ENCODE measurements at places on chromosomes 6 and 20.

GRCh38 chr6:32589596-32590449 lies at the start of gene HLA-DRB1:
HLA-DRB1 (minus strand) TSS chr6:32589848; CDS start chr6:32589742, 106 bp downstream.
- no peak for DNase-seq

DNA sequence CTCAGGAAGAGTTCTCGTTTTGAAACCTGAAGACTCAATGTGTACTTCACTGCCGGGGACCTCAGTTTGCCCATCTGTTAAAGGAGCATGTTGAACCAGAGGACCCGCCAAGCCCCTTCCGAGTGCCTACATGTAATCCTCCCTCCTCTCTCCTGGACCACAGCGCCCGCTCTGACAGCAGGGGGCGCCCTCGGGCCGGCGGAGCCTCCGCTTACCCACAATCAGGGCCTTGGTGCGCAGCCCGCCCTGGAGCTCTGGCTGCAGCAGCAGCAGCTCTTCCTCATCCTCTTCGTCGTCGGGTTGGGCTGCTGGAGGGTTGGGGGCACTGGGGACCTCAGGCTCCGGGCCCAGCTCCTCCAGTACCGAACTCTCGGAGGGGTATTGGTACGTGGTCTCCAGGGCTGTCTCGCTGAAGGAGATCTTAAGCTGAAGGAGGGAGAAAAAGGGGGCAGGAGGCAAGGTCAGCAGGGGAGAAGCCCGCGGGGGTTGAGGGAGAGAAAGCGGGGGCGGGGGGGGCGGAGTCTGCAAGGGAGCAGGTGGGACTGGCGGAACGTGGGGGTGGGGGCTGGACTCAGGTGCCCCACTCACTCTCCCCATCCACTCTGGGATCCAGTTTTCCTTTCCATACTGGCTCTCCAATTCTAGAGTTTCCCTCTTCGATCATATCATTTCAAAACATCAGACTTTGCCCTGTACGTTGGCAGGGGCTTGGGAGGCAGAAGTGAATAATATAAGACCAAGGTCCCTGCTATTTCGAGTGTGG lies 6.3 kb upstream of the DHX16 start:
- peak; percentile 88 for DNase-seq

GRCh38 chr6:83258517-83258916 lies 65.4 kb downstream of the RWDD2A start:
- DNase-seq = no peak

DNA sequence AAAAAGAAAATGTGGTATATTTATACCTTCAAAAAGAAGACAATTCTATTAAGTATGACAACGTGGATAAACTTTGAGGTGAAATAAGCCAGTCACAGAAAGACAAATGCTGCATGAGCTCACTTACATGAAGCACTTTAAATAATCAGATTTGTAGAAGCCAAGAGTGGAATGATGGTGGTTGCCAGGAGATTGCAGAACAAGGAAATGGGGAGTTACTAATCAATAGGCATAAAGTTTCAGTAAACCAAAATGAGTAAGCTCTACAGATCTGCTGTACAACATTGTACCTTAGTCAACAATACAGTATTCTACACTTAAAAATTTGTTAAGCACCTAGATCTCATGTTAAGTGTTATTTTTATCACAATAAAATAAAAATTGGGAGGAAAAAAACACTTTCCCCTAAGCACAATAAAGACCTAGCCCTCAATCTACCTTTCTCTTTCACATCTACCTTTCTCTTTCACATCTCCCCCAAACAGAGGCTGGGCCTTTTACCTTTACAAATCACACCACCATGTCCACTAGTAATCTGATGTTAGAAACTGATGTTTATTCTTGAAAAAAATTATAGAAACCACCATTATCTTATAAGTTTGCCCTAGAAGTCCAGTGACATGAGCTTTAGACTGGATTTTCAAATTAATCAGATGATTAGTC lies 73.9 kb downstream of the PKIB start:
- no peak for DNase-seq

GRCh38 chr6:167679790-167680604 lies 146.7 kb upstream of the AFDN start:
- no peak for DNase-seq

GRCh38 chr6:100452998-100453397 lies 11.7 kb downstream of the SIM1 start:
- DNase-seq = no peak

DNA sequence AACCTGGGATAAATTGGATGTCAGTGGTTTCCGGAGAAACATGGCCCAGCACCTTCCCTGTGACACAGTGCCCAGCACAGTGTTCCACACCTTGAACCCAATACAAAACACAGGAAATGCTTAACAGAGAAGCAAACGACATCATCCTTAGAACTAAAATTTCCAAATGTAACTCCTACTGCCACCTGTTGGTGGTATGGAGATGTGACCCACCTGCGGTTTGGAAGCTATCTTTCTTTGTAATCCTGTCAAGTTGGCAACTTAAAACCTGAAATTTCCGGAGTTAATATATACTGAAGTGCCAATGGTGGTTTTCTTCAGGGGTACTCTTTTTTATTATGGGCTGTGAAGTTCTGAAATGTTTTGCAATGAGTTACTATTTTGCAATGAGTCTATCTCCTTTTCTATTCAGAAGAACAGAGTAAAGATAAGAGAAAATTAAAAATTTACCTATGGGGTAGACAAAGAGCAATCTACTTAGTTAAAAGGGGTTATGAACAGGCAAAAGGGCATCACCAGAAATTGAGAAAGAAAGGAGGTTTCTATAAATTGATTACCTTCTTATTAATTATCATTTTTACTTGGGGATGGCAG lies 658.8 kb downstream of the PTPRT start:
- DNase-seq = no peak

GRCh38 chr6:31087494-31088089 lies 24.8 kb downstream of the C6orf15 start:
- DNase-seq = peak; percentile 86

DNA sequence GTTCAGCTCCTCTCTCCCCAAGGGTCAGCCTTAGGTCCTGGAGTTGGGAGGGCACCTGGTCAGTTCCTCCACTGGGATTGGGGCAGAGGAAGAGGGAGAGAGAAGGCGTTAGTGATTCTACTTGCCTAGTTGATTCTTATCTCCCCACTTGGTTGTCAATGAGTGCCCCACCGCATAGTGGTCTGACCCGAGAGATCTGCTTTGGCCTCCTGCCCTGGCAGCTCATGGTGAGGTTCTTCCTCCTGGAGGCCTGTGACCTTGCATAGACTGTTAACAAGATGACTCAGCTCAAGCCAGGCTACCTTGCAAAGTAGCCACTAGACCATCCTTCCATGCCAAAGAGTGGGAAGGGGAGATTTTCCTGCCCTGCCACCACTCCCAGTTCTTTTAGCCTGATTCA lies 160.6 kb downstream of the TMEM200A start:
- DNase-seq = no peak

DNA sequence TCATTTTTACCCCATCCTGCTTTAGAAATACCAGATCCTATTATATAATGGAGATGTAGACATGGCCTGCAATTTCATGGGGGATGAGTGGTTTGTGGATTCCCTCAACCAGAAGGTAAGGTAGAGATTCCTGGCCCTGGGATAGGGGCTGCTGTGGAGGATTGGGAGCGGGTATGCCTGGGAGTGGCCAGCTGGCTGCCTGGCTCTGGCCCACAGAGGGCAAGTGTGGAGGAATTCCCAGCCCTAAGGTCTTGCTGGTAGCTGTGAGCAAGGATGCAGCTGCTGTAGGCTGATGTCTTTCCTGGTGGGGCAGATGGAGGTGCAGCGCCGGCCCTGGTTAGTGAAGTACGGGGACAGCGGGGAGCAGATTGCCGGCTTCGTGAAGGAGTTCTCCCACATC lies 6.6 kb downstream of the CTSA start:
- DNase-seq = no peak

- DNase-seq = no peak
Measured at GRCh38 chr6:110284855-110285254, 73.3 kb downstream of the METTL24 start.

DNA sequence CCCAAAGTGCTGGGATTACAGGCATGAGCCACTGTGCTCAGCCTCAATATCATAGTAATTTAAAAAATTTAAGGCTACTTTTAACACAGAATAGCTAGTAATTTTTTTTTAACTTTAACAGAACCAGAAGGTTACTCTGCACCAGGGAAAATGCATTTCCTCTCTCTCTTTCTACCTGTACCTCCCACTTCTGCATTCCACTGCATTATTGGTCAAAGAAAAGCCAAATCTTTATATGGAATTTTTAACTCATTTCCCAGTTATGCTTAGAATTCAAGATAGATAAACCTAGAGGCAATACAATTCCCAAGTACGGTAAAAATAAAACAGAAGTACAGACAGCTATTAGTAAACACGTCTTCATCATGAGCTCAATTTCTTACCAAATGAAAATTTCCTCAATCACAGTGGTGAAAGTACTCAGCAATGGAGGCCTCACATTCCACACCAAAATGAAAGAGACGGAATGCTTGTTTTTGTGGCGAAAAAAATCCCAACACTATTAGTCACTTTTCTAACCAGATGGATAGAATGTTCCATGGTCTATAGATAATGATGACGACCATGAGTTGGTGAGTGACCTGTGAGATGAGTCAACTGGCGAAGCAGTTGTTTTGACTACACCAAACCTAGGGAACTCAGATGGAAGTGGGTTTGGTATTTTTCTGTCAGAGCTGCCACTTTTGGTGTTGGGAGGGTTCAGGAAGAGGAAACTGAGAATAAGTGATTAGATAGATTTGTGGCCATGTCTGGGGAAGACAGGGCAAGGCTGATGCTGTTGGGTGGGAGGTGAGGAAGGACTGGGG lies 104.7 kb upstream of the SGK1 start:
- no peak for DNase-seq

DNA sequence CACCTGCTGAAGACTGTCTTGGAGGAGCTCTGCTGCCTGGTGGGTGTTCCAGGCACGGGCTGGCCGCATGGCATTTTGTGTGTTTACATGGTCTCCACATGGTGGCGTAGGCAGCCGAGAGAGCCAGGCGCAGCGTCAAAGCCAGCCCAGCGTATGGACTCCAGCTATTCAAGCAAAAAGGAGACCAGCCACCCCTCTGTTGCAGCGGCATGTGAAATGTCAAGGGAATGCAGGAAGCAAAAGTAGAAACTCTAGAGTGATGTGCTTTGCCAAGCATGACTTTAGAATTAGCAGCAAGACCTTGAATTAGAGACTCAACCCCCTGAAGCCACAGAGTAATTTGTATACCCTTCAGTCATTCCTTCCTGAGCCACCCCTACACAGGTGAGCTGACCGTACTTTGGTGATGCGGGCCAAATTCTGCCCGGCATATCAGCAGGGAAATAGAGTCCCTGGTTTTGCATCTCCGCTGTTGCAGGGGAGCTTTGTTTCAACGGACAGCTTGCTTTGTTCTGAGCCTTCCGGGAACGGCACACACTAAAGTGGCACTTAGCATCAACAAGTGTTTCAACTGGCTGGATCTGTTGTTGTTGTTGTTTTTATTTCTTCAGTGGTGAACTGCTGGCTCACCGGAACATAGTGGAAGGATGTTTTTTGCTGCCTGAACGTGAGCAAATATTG lies 48.5 kb downstream of the FNDC1 start:
- no peak for DNase-seq

GRCh38 chr20:33787253-33787891 lies 23.8 kb upstream of the CHMP4B start:
- DNase-seq = no peak

All from stimulated activated CD4-positive, alpha-beta T cell treated with anti-CD3 and anti-CD28 coated beads, Interleukin-1b, Interleukin-23, amount 100 ng/mL, for 24 hours (primary cell).